ENCODE measurements at places on chromosomes 13 and 19.

- no peak for DNase-seq
These were observed 595 bp downstream of the XAB2 start for GRCh38 chr19:7628589-7629311.

GRCh38 chr19:2039089-2039958, 11.7 kb downstream of the MKNK2 start:
- no peak for DNase-seq

- no peak for DNase-seq
These were observed 120.6 kb downstream of the ESD start for GRCh38 chr13:46676378-46676725.

GRCh38 chr19:15337202-15337601, 4.9 kb upstream of the BRD4 start:
- DNase-seq, result no peak

DNA sequence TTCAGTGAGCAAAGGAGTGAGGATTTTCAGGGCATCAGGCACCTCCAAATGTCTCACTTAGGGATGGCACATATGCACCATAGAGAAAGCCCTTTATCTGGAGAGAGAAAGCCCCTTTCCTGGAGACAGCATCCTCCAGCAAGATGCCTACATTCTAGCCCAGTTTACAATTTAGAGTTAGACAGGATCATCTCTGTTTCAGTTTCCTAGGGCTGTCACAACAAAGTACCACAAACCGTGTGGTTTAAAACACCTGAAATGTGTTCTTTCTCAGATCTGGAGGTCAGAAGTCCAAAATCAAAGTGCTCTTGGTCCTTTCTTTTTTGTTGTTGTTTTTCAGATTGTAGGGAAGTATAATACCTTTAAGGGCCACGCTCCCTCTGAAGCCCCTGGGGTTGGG, 61.8 kb downstream of the MBNL2 start:
- DNase-seq, result no peak

DNA sequence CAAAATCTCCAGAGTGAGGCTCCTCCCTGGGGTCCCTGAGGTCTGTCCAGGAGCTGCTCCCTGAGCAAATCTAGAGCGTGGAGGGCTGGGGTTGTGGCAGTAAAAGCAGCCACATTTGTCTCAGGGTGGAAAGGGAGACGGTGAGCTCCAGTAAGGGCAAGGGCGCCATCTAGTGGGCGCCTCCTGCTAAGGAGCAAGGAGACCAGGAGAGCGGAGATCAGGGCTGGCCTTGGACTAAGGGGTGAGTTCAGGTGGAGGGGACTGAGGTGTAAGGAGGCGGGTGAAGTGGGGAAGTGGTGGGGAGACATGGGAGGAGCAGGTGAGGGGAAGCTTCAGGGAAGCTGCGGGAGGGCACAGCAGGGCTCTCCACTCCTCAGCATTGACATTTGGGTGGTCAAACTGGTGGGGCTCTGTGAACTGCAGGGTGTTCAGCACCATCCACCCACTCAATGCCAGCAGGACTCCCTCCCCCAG, 5.3 kb upstream of the CEACAM21 start:
- DNase-seq, result no peak

DNA sequence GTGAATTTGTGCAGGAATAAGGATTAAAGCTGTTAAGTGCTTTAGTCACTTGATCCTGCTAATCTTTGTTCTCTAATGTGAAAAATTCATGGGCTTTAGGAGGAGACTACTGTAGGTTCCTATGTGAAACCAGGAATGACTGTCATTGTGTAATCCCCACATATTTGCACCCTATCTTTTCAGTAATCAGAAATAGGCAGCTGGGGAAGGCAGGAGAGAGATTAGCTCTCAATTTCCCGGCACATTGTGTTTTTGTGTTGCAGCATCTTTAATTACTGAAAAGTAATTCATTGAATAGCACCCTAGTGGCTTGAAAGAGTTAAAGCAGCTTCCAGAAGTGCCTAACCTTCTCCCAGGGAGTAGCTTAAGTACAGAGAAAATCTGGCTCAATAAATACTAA, 282.9 kb downstream of the OLFM4 start:
- no peak for DNase-seq

GRCh38 chr13:71751073-71751472, 115.9 kb downstream of the DACH1 start:
- no peak for DNase-seq

- no peak for DNase-seq
These were observed 243.2 kb downstream of the COL4A1 start for GRCh38 chr13:110063490-110064421.

DNA sequence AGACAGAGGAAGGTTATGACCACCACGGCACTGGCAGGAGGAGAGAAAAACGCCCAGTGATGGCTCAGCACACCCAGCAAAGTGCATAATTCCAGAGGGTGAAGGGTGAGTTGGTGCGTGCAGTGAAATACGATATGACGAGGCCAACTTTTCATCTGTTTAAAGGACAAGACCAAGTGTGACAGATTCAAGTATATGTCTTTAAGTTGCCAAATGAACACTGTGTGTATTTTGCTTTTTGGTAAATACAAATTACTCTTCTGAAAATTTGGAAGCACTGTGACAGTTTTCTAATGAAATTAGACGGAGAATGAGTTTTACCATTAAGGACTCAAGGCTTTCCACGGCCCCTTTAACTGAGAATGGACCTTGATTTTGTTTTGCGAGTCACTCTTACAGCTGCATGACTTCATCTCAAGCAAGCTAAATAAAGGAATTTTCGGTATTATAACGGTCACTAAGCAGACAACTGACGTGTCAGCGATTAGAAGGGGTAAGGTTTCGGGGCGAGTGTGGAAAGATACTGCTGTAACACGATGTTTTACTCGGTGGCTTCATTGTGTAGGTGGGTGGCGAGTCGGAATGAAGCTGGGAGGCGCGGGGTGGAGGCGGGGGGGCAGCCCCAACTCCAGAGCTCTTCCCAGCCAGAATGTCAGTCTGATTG, 22.8 kb downstream of the COL4A2 start:
- no peak for DNase-seq

- DNase-seq, result no peak
These were observed 69.6 kb downstream of the ACSBG2 start for GRCh38 chr19:6204866-6205723.

GRCh38 chr13:59492030-59492636, 671.6 kb downstream of the DIAPH3 start:
- DNase-seq, result no peak

DNA sequence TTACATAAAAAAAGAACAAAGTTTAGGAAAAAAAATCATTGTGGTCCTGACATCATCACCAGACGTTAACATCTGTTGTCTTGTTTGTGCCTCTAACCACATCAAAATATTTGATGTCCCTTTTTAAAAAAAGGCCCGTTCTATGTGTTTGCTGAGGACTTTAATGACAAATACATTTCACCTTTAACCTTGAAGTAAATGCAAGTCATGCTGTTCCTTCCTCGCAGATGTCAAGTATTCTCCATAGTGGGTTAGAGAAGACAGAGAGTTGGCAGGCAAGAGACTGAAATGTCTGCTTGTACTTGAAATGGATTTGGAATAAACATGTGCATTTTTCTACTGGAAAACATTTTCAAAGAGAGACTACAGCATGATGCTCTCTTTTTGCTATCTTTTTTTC, 134.9 kb downstream of the FGF9 start:
- DNase-seq, result no peak

DNA sequence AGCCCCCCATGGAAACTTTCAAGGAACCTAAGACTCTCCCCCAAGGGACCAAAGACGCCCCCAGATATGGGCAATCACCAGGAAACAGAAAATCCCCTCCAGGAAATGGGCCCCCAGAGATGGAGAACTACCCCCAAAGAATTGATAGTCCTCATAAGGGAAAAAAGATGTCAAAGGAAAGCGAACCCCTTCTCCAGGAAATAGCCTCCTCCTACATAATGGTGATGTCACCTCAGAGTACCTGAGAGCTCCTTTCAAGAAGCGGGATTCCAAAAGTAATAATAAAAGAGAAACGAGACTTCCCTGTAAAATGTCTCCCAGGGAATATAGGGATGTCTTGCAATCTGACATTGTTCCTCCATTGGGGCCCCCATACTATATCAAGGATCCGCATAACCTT, 1.1 kb downstream of the CDKN2D start:
- no peak for DNase-seq

GRCh38 chr19:8832132-8833021, at the start of the genes MBD3L1 and ZNF558:
TSS of gene MBD3L1 (plus strand) at chr19:8832377. CDS start at chr19:8842679, 10,302 bp downstream.
TSS of gene ZNF558 (minus strand) at chr19:8832304. CDS start at chr19:8822659, 9,645 bp downstream.
- DNase-seq, result peak; percentile 80

GRCh38 chr19:31099515-31100205, 249.6 kb downstream of the TSHZ3 start:
- no peak for DNase-seq

DNA sequence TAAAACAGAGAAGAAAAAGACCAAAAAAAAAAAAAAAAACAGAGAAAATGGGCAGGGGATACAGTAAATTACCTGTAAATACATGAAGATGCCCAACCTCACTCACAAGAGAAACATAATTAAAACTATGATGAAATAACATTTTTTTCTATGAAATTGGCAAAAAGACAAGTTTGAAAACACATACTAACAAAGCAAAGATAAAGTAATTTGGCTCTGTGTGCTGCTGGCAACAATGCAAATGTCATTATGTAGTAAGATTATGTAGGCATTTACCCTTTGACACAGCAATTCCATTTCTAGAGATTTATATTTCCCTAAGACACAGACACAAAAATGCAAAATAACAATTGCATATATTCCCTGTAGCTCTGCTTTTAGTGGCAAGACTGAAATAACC, 20.2 kb downstream of the ZC3H13 start:
- DNase-seq, result no peak

GRCh38 chr19:42081584-42082203, 5.7 kb downstream of the ZNF574 start:
- peak; percentile 35 for DNase-seq

DNA sequence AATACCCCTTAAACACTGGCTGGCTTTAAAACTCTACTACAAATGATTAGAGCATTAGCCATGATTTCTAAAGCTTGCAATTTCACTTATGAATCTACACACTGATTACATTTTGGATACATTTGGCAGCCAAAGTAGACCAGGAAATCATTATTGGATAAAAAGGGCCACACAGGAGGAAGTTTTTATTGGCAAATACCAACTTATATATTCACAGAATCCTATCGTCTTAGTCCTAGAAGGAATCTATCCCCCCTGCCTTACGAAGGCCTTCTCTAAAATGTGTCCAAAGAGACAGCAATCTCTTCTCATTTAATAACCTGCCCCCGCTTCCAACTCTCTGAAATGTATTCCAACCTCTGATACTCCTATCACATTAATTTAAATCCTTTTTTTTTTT, 52.5 kb downstream of the KLF5 start:
- DNase-seq, result no peak

DNA sequence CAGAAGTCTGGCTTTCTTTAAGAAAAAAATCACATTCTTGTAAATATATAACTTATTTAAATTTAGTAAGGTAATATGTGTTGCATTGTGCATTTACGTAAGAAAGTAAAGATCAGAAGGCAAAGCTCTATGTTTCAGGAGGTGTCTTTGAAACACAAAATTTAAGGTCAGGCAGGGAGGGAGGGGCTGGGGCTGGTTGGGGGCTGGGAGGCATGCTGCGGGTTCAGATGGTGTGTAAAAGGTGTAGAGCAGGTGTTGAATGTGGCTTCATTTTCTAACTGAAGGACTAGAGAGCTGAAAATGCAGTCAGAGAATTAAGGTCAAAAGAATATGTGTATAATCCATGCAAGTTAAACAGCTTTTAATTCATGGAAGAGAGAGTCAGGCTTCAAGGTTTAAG, 14.3 kb downstream of the FAM216B start:
- no peak for DNase-seq

DNA sequence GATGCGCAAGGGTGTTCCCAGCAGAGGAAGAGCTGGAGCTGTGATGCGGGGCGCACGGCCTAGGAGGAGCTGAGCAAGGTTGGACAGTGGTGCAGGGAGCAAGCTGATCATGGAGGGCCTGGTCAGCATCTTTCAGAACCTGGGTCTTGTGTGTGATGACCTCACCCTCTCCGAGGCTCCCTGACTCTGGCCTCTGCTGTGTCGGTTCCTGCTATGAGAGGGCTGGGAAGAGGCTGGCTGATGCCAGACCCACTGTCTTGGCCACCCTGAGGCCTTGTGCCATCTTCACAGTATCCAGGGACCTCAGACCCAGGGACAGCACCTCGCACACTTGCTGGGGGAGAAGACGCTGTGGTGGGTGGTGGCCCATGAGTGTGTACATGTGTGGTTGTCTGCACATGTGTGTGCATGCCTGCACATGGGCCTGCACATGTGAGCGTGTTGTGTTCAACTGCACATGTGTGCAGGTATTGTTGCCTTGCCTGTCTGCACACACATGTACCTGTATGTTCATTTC, 16.5 kb upstream of the C13orf46 start:
- DNase-seq, result no peak

GRCh38 chr13:101965096-101965495, 436.8 kb downstream of the FGF14 start:
- DNase-seq, result no peak

- DNase-seq, result no peak
These were observed 24.9 kb downstream of the SLC8A2 start for GRCh38 chr19:47446534-47447469.

GRCh38 chr13:37097076-37097475, 8.4 kb downstream of the CSNK1A1L start:
- no peak for DNase-seq

Data from SW 1271 (cell line).